Fibroblast of skin of right quadriceps (primary cell): ENCODE measurements at places on chromosomes 7 and 10.

DNA sequence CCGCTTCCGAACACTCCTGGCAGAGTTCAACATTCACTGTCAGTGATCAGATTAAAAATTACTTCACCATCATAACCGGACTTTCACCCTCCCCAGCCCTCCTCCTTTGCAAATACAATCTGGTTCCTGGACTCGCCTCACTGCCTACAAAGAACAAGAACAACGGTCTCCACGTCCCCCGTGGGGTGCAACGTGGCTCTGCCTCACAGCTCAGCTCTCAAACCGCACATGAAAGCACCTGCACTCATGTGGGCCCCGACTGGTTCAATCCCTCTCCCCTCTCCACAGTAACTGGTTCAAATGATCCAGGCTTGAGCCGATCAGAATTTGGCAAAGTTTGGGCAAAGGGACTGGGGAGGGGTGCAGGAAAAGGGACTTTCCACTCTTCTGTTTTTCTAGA lies 21.0 kb downstream of the ASB13 start:
- no peak for DNase-seq

DNA sequence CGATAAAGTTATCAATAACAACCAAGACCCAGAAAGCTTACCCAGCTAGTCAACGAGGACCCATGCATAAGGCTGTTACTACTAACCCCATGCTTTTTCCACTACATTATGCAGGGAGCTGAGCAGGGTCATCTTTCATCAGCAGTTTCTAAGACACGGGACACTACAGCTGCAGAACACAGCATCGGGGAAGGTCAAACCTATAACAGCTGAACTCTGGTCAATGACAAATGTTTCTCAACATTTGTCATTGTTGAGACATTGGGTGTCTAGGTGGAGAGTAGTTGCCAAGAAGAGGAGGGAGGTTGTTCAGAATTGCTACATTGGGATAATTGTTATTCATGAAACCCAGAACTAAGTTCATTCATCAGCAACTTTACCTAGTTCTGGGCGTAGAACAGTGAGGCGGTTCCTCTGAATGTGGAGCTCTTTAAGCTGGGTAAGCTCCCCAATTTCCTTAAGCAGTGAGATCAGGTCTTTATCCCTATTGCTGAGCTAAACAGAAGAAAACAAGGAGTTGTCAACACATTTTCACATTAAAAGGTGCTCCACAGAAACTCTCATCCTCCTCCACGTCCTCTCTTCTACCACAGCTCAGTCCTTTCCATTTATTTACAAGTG lies 105.6 kb downstream of the ZNF22 start:
- DNase-seq: no peak

GRCh38 chr7:35605760-35606159 lies 89.2 kb downstream of the HERPUD2 start:
- peak; percentile 43 for DNase-seq

DNA sequence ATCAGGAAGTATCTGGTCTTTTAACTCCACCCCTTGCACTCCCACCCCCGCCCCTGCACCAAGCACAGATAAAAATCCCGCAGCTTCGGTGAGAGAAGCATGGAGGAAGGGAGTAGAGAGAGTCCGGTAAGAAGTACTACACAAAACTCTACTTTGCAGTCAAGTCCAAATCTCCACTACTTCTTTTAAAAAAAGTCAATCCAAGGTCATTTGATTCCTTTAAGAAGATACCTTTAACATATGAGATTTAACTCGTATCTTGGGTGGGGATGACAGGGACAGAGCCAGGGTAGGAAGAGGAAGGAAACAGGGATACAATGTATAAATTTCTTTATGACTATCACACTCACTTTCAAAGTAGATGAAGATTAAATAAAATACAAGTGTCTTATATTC lies 132.1 kb downstream of the NRBF2 start:
- peak; percentile 52 for DNase-seq

GRCh38 chr7:81811956-81812865 lies 42.4 kb upstream of the HGF start:
- DNase-seq: no peak

DNA sequence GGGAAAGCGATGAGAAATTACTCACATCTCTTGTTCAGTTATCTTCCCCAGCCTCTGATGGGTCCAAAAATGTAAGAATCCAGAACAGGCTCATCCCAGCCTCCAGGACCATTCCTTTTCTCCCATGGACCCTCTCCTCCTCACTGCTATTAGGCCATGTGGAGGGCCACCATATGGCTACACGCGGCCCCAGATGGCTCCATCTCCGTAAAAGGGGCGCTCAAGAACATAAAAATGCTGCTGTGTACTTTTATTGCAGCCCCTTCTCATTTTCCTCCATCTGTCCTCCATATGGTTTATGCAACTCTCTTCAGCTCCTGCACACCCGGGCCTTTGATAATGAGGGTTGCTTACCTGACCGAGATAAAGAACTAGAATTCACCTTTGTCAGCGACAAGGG lies 166.2 kb downstream of the RAPGEF5 start:
- no peak for DNase-seq

- DNase-seq: no peak
These were observed 35.1 kb downstream of the MACROH2A2 start for GRCh38 chr10:70087616-70088307.

DNA sequence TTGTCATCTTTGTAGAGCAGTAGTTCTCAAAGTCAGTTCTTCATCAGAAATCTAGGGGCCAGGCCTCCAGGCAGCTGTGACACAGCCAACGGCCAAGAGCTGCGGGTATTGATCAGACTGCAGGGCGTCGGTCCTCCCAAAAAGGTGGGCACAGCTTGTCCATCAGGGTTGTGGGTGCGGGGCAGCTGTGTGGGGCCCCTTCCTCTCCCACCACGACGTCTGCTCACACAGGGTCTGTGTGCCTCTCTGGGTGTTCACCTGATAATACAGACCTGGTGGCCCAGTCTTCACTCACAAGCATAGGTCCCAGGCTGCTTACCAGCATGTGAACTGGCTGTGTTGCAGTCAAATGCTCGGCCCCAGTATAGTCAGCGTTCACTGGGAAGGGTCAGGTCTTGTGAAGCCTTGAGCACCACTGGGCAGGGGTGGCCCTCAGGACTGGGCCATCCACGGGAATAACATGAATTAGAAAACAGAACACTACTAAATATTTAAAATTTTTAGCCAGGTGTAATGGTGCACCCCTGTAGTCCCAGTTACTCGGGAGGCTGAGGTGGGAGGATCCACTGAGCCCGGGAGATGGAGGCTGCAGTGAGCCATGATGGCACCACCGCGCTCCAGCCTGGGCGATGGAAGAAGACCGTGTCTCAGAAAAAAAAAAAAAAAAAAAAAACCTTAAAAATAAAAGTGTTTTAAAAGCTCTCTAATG lies 102.8 kb upstream of the DIP2C start:
- no peak for DNase-seq

- DNase-seq: no peak
These were observed 59.5 kb downstream of the CACNA2D1 start for GRCh38 chr7:82384051-82384464.

DNA sequence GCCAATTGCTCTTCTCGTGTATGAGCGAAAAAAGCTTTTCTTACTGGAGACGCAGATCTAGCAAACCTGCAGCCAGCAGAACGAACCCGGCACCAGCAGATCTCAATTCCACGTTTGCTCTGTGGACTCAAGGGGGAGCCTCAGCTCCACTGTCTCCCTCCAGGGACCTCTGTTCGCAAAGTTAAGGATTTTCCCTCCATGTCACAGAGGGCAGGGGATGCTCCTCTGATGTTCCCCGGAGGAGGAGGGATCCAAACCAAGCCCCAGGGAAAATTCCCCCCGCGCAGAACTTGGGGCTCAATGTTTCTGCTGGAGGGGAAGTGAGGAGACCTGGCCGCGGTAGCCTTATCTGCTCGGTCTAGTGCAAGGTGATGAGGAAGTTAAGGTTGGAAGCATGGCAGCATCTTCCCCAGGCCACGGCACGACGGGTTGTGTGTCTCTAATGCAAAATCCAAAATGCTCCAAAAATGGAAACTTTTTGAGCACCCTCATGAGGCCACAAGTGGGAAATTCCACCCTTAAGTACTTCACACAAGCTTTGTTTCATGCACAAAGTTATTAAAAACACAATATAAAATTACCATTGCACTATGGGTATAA lies 9.0 kb downstream of the IQCE start:
- DNase-seq: peak; percentile 31

GRCh38 chr10:93991596-93992284 lies 2.0 kb upstream of the PLCE1 start:
- peak; percentile 73 for DNase-seq

GRCh38 chr7:96414931-96415292 lies 93.0 kb upstream of the SLC25A13 start:
- DNase-seq: peak; percentile 6
